ENCODE measurements at places on chromosomes 3 and 15.

DNA sequence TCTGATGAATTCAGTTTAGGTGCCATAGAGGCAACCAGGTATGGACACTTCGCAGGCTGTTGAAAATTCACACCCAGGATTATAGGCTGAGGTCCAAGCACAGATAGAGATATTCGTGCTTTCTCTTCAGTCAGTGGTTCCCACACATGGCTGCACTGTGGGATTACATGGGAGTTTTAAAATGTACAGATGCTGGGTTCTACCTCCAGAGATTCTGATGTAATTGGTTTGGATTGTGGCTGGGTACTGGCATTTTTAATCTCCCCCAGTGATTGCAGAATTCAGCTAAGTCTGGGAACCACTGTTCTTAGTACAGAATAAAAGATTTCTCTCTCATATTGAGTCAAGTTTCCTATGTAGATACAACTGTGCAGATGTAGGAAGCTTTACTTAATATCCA, 91.6 kb downstream of the FOXB1 start:
- DNase-seq, result no peak

- no peak for DNase-seq
These were observed 436.6 kb downstream of the VGLL3 start for GRCh38 chr3:86554383-86554782.

DNA sequence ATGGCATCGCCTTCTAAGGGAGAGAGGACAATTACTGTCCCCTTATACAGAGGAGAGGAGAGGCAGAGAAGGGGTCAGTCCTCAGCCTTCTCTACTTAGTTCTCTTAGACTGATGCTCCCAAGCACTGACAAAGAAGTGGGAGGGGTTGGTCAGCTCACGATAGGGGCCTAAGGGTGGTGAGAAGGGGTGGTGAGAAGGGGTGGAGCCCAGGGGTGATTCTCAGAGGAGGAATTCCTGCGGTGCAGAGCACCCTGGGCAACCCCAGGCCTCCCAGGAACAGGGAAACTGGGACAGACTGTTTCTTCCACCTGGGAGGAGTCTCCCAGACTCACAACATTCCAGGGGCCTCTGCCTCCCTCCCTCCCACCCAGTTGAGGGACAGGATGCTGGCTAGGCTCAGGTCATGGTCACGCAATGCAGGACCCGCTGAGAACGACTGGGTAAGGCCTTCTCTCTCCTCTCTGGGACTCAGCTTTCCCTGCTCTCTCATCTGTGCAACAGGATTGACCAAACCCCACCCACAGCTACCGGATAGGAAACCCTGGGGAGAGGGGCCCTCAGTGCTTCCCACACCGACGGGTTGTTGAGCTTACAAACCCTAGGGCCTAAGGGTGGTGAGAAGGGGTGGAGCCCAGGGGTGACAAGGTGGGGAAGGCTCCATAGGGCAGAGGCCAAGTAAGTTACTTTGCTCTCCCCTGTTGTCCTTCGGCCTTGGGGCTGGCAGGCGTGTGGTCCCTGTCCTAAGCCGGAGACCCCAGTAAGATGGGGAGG, 1.5 kb downstream of the TPRA1 start:
- no peak for DNase-seq

DNA sequence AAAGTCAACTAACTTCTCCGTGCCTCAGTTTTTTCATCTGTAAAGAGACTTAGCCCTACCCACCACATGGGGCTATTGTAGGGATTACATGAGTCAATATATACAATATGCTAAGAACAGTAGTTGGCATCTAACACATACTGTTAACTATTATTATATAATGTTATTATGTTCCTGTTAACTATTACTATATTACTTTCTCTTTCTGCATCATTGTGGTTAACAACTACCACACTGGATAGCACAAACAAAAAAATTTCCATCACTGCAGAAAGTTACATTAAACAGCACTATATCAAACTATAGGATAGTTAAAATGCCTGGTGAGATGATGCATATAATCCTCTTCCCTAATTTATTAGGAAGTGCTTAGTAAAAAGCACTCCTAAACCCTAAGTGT, 23.7 kb downstream of the STAG1 start:
- no peak for DNase-seq

GRCh38 chr3:172317984-172318383, 130.3 kb downstream of the GHSR start:
- no peak for DNase-seq

- DNase-seq, result no peak
These were observed 1.7 kb downstream of the CLDN11 start for GRCh38 chr3:170420307-170420821.

- no peak for DNase-seq
These were observed 252.0 kb upstream of the PROK2 start for GRCh38 chr3:72036899-72037298.

DNA sequence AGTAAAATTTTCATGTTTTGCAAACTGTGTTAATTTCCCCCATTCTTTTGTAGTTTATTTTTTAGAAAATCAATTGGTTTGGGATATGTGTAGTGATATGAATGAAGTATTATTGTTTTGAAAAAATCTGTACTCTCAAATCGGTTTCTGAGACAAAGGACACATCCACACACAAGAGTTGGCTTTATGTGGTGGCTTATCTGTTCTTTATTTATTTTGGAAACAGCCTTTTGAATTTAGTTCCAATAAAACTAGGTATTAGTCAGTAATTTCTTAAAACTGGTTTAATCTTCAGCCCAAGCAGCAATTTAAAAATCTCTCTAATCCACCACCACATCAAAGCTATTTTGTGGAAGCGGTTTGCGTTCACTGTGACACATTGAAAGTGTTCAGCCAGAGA, 741.5 kb upstream of the GRM7 start:
- DNase-seq, result no peak
